ENCODE measurements at places on chromosomes 7 and 10. TPM values are rescaled to one million over a fixed set of nuclear protein-coding genes. Genes with fewer than 3 reads are reported as not detected.

DNA sequence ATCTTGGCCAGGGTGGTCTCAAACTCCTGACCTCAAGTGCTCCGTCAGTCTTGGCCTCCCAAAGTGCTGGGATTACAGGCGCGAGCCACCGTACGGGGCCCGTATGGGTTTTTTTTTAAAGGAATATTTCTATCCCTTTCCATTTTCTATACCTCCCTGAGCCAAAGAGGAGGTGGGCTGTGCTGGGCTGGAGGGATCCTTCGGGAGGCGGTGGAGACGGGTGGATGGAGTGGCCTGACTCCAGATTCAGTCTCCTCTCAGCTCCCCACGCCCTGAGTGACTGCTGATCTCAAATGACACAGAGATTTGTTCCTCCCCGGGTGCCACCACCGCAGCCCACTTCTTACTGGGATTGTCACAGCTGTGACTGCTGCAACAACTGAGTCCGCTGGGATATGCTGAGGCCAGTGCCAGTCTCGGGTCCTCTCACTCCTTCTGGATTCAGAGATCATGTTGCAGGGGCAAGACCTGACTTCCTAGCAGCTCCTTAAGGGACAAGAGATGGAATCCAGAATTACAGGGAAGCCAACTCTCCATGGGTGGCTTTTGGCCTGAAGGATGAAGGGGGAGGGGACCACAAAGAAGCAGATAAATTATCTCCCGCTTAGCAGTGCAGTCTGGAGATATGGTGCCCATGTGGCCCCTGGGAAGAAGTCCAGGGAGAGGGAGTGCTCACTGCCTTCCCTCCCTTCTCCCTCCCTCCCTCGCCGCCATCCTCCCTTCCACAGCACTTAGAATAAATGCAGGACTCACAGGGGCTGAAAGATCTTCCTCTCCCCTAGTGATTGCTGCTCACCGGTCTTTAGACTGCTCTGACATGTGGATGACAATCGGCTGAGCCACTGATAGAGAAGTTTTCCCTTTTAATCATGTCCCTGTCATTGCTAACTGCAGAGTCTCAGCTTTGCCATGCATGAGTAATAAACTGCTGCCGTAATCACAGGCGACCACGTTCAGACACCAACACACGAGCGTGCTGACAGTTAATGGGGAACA is 14.3 kb downstream of the GALNT17 start:
- no peak for DNase-seq

Gene HEPACAM2
- not detected for total RNA-seq

- DNase-seq: no peak
Observed at GRCh38 chr10:45429790-45430189, 55.8 kb downstream of the ALOX5 start.

GRCh38 chr7:130426564-130426963 is 14.3 kb downstream of the CEP41 start:
- no peak for DNase-seq

Gene ZC3HAV1L
- total RNA-seq: 4.0 TPM

DNA sequence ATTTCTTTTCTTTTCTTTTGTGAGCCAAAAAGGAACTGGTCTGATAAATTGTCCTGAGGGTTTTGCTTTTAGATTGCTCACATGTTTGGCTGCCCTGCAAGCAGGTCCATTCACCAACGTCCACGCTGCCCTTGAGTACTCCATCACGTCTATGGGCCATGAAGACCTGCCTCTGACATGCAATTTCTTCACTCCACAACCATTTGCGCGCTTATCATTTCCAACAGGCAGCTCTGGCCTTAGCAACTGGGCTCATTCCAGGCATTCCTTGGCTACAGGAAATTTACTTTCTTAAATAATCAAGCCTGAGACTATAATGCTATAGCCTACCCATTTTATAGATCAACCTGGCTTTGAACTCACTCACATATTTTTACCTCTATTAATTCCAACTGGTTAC is 408.3 kb upstream of the C7orf33 start:
- DNase-seq: no peak
